ENCODE measurements at places on chromosomes 6 and 20.

- DNase-seq, result no peak
Measured at GRCh38 chr20:52340036-52340634, 148.6 kb upstream of the ZFP64 start.

DNA sequence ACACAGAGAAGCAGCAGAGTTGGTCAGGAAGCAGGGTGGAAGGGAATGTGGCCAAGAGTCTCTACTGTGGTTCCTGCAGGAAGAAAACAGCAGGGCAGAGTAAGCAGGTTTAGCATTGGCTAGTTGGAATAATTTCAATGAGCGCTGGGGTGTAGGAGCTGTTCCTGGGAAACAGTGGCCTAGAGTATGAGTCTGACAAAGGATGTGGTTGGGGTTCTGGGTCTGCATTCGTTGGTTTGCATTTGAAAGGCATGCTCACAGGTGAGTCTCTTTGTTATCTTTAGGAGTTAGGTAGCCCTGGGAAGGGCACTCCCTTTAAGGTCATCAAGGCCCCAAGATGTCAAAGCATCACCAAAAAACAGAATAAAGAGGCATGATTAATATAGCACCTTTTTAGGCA is 911.6 kb upstream of the SLC35B3 start:
- no peak for DNase-seq

DNA sequence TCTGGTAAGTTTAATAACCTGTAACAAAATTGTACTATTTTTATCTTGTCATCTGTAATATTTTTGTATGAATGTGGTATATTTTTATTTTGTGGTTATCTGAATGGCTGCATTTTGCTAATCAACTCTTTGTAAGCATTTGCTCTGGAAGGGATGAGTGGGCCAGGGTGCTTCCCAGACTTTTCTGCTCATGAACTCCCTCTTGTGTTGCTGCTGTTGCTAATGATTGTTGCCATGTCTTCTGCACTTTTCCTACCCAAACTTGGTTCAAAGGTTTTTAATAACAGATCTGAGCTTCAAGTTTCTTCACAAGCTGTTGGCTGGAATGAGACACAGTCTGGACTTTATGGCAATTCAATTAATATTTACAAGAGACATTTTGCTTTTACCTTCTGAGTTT is 1005.7 kb downstream of the HACE1 start:
- DNase-seq, result no peak

GRCh38 chr20:11459090-11459890 is 458.4 kb upstream of the BTBD3 start:
- no peak for DNase-seq

DNA sequence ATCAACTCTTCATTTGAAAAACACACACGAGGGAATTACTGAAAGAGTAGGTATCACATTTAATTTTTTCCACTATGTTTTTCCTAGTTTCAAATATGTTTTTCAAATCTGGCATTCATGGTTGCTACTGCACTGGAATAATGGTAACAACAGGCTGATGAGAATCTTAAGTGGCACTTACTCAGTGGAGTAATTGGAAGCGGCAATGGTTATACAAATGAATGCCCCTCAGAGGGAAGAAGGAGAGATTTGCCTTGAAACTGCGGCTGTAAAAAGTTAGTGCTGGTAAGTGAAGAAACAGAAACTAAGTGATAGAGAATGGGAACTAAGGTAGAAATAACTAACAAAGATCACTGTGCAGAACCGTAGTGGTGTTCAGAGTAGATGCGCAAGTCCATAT is 41.0 kb upstream of the PDE7B start:
- DNase-seq, result no peak

DNA sequence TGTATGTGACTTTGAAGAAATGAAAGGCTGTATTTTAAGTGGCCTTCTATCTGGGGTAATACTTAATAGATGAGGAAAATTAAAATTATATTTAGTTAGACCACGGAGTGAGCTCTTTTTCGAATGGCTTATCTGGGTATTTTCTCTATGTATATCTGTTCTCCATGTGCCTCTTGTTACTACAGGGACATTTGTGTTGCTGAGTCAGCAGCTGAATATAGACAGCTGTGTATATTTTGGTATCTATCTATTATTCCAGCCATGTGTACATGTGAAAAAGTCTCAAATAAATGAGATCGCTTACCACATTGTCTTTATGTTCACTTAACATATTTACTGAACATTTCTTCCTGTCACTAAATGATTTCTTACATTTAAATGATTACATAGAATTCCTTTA is 57.2 kb downstream of the TMEM200A start:
- DNase-seq, result no peak

GRCh38 chr6:25175681-25176080 is 103.5 kb upstream of the CARMIL1 start:
- peak; percentile 42 for DNase-seq

DNA sequence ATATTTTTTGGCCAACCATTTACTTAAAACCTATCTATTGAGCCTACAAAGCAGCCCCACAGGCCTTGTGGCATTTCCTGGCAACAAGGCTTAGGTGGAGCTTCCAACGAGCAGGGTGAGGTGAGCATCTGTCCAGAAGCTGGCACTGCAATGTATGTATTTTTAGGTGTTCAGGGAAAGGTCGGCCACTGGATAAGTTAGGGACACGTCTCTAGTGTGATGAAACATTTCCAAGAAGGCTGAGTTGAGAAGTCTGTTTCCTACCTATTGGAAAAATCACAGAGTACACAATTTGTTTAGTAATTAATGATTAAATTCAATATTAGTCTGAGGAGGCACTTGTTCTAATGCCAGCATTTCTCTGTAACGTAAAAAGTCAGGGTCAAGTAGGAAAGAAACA is 17.8 kb upstream of the RCAN2 start:
- DNase-seq, result no peak

DNA sequence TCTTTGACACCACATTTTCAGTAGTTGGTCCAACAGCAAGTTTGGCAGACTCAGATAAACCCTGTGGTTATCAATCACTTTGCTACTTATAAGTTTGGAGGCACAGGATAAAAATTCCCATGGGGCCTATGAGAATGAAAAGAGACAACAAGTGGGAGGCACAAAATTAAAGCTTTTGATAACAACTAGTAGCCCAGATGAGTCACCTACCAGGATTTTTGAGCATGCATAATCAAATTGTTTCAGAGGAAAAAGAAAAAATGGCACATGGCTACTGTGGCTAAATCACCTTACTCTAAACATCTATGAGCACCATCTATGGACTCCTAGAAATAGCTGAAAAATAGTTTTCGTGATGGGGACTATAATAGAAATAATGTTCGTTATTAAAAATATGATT is 40.8 kb upstream of the BMP5 start:
- DNase-seq, result no peak

- DNase-seq, result peak; percentile 73
Measured at GRCh38 chr6:36724514-36725390, 27.1 kb downstream of the RAB44 start.

DNA sequence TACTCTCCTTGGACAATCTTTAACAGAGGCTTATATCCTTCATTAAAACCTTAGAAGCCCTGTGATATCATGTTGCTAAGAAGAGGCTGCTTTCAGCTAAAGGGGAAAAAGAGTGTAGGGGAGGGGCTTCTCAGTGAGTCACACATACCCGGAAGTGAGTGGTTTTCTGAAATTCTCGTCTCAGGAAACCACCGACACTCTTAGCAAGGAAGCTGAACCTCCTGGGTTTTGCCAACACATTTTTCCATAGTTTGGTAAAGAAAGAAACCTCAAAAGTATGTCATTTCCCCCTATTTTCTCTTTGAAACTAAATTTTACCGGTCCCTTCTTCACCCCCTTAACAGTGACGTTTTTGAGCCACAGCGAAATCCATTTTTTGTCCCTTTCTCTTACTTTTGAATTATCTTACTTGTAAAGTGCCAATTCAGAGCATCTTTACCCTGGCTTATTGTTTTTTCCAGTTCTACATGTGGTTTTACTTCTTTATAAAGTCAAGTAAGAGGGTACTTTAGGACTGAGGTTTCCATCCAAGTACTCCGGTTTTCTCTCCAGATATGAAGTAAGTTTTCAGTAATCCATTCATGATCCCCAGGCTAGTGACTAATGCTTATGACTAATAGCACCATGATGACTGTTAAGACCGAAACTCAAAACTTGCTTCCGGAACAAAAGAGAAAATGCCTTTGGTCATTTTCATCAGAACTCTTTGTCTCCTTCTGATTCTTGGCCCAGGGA is 219.3 kb downstream of the ARHGAP18 start:
- DNase-seq, result peak; percentile 61

Data from RPMI8226 (cell line).